Fibroblast of lung (primary cell): ENCODE measurements at places on chromosomes 4 and X.

GRCh38 chrX:2497961-2498780, 2.6 kb downstream of the DHRSX start:
- H3K27me3 ChIP-seq, result no peaks in the 10 kb centered on the region
- DNase-seq, result peak; percentile 55
- no peaks in the 10 kb centered on the region for H3K36me3 ChIP-seq
- H3K27ac ChIP-seq, result peak overlapping the region; percentile 34
- peak overlapping the region; percentile 89 for H3K4me3 ChIP-seq

DNA sequence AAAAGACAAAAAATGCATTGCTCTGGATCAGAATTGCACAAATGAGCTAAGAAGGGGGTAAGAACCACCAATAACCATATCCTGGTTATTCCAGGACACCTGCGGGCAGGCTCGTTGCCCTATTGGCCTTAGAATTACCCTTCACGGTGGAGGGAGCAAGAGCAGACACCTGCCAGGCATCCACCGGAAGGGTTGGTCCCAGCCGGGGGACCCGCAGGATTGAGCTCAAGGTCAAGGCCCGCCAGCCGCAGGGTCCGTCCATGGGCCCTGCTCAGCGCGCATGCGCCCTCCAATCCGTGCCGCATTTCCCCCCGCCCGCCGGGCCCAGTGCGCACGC, 575 bp downstream of the SLC25A6 start:
- H3K36me3 ChIP-seq, result peaks cover 30% of the 10 kb centered on the region
- DNase-seq, result no peak
- H3K4me1 ChIP-seq, result peaks cover 11% of the 10 kb centered on the region
- H3K27me3 ChIP-seq, result no peaks in the 10 kb centered on the region
- H3K27ac ChIP-seq, result peak overlapping the region; percentile 98

GRCh38 chr4:128848461-128848860, 39.0 kb downstream of the JADE1 start:
- no peak overlapping the region for H3K4me3 ChIP-seq
- DNase-seq, result no peak
- H3K27ac ChIP-seq, result no peak overlapping the region
- peaks cover 41% of the 10 kb centered on the region for H3K36me3 ChIP-seq
- peaks cover 6% of the 10 kb centered on the region for H3K4me1 ChIP-seq
- H3K27me3 ChIP-seq, result no peaks in the 10 kb centered on the region

DNA sequence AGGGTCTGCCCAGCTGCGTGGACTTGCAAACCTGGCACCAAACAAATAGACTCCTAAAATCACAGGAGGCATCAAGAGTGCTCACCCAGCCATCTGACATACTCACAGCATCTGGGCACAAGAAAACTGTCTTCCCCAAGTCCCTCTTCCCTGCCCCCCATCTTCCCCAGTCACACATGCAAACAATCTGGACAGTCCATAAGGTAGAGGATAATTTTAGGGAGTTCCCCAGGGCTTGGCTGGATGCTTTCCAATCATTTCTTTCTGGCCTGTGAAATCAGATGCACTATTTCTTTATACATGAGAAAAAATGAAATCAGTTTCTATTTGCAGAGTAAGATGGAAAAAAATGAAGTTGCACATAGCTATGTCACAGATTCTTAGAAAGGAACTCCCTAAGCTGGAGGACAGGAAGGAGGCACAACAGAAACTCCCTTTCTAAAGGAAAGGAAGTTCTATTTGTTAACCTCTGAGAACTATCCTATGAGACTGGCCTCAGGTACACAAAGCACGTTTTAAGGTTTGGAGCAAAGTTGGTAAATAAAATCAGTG, 342.3 kb downstream of the HNRNPD start:
- no peak overlapping the region for H3K4me3 ChIP-seq
- no peak for DNase-seq
- no peaks in the 10 kb centered on the region for H3K36me3 ChIP-seq
- no peaks in the 10 kb centered on the region for H3K4me1 ChIP-seq
- H3K27me3 ChIP-seq, result no peaks in the 10 kb centered on the region

DNA sequence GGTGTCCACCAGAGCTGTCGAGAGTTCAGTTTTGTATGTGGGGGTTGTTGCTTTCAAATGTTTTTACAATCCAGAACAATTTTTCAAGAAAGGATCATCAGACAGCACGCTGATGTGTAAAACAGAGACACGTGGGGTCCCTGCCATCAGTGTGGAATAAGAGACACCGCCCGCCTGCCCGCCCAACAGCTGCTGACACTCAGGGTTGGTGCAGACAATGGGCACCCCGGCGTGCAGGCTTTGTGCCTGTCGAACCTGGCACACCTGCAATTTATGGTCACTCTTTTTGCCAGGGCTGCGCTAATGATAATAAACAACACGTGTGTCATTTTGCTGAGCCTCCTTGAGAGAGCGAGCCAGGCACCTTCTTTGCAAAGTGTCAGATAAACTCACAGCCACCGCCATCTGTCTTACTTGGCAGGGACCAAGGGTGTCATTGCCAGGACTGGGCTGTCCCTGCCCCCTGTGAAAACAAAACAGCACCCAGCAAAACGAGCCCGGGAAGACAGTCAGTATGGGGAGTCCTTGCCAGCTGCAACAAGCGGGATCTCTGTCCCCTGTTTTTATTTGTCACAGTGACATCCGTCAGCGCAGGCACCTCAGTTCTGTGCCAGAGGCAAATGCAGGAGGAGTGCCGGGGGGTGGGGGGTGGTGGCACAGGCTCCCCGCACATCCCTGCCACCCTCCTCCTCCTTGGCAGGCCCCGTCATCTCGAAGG, 69.1 kb downstream of the PSAPL1 start:
- H3K27ac ChIP-seq, result no peak overlapping the region
- DNase-seq, result no peak
- no peaks in the 10 kb centered on the region for H3K4me1 ChIP-seq
- peaks cover 26% of the 10 kb centered on the region for H3K27me3 ChIP-seq

DNA sequence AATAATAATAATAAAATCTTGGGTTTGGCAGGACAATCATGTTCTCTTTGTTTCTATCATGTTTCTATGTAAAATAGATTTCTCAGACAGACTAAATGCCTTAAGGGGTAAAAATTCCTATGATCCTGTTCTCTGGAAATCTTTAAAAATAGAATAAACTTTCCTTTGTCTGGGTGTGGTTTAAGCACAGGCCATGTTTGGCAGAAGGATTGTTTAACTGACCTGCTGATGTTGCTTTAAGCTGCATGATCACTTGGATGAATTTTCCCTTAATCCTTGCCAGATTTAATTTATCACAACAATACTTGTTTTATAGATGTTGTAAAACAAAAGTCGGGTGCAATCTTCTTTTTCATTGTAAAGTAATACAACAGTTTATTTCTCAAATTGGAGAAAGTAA, 341.7 kb upstream of the FAT1 start:
- no peaks in the 10 kb centered on the region for H3K4me1 ChIP-seq
- H3K27ac ChIP-seq, result no peak overlapping the region
- H3K27me3 ChIP-seq, result no peaks in the 10 kb centered on the region
- no peak for DNase-seq

DNA sequence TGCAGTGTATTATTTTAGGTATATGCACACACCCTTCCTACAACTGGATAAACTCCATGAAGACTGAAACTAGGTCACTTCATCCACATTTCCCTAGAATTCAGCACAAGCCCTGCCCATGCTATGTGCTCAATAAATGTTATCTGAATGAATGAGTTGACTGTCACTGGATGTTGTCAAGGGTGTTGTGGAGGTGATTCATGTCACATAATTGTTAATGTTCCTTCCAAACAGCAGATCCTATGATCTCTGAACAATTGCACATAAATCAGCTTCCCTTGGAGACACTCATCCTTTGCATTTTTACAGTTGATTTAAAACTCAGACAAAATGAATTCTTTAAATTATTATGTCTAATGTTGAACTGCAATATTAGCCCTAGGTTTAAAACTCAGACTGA, 154.7 kb downstream of the TSPAN5 start:
- no peaks in the 10 kb centered on the region for H3K36me3 ChIP-seq
- H3K27ac ChIP-seq, result no peak overlapping the region
- H3K4me3 ChIP-seq, result no peak overlapping the region
- DNase-seq, result no peak
- H3K27me3 ChIP-seq, result no peaks in the 10 kb centered on the region

GRCh38 chrX:28586286-28586685, 960 bp upstream of the IL1RAPL1 start:
- no peaks in the 10 kb centered on the region for H3K4me1 ChIP-seq
- no peaks in the 10 kb centered on the region for H3K36me3 ChIP-seq
- no peaks in the 10 kb centered on the region for H3K27me3 ChIP-seq
- peak overlapping the region; percentile 53 for H3K4me3 ChIP-seq
- peak; percentile 61 for DNase-seq
- no peak overlapping the region for H3K27ac ChIP-seq

DNA sequence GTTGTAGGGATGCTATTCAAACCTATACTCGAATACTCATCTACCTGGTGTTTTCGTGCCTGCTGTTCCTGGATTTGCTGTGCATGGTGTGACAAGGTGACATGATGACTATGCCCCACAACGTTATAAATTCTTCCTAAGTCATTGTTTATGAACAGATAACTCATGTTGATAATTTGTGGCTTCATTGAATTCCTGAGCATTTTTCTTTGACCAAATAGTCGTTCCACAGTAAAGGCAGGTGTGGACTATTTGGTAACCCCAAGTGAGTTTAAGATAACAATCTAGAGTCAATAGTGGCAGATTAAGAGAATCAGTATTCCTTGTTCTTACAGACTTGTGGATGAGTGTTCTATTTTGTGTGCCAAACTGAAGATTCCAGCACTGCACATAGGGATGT, 59.9 kb downstream of the SNX25 start:
- no peak overlapping the region for H3K27ac ChIP-seq
- H3K4me1 ChIP-seq, result no peaks in the 10 kb centered on the region
- H3K27me3 ChIP-seq, result no peaks in the 10 kb centered on the region
- H3K4me3 ChIP-seq, result no peak overlapping the region

DNA sequence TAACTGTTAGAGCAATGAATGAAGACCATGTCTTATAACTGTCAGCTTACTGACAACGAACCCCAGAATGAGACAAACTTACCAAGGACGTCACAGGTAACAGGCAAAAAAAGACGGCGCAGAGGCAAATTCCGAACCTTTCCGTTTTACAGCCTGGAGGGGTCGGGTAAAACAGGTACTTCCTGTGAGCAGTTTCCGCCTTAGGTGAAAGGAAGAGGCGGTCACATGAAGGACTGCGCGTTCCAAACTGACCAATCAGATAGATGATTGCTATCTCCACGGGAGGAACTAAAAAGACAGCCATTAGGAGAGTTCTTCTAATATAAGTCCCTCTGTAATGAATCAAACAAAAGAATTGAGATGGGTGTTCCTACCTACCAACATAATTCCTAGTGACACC, at the start of gene COX7B2:
Gene COX7B2 (minus strand): TSS at position 168 of the 400 bp plus-strand sequence. CDS start 174,053 bp downstream, outside the sequence.
- H3K27ac ChIP-seq, result no peak within 1 kb of the TSS
- no peak within 1 kb of the TSS for H3K4me3 ChIP-seq
- H3K4me1 ChIP-seq, result no peaks in the 10 kb centered on the region
- no peaks in the 10 kb centered on the region for H3K36me3 ChIP-seq
- no peak for DNase-seq

GRCh38 chrX:20382082-20382481, 115.4 kb upstream of the RPS6KA3 start:
- no peaks in the 10 kb centered on the region for H3K4me1 ChIP-seq
- no peaks in the 10 kb centered on the region for H3K36me3 ChIP-seq
- no peaks in the 10 kb centered on the region for H3K27me3 ChIP-seq
- DNase-seq, result no peak
- no peak overlapping the region for H3K27ac ChIP-seq
- no peak overlapping the region for H3K4me3 ChIP-seq

- no peaks in the 10 kb centered on the region for H3K27me3 ChIP-seq
- H3K4me1 ChIP-seq, result no peaks in the 10 kb centered on the region
- no peak for DNase-seq
These were observed 78.5 kb downstream of the MSN start for GRCh38 chrX:65745992-65746391.

GRCh38 chr4:15455290-15455689, 14.4 kb upstream of the CC2D2A start:
- H3K4me1 ChIP-seq, result peaks cover 35% of the 10 kb centered on the region
- DNase-seq, result no peak
- H3K36me3 ChIP-seq, result no peaks in the 10 kb centered on the region
- no peak overlapping the region for H3K27ac ChIP-seq

GRCh38 chrX:135581496-135581895, 61.0 kb downstream of the INTS6L start:
- H3K27ac ChIP-seq, result no peak overlapping the region
- H3K27me3 ChIP-seq, result no peaks in the 10 kb centered on the region
- no peak overlapping the region for H3K4me3 ChIP-seq
- H3K36me3 ChIP-seq, result no peaks in the 10 kb centered on the region
- DNase-seq, result no peak

GRCh38 chrX:12970691-12971202, 4.2 kb upstream of the TMSB4X start:
- H3K27ac ChIP-seq, result peak overlapping the region; percentile 27
- H3K4me3 ChIP-seq, result no peak overlapping the region
- H3K4me1 ChIP-seq, result no peaks in the 10 kb centered on the region
- peaks cover 2% of the 10 kb centered on the region for H3K36me3 ChIP-seq
- peak; percentile 68 for DNase-seq

GRCh38 chrX:125895518-125895917, 270.6 kb downstream of the DCAF12L2 start:
- H3K36me3 ChIP-seq, result no peaks in the 10 kb centered on the region
- H3K4me1 ChIP-seq, result no peaks in the 10 kb centered on the region
- no peaks in the 10 kb centered on the region for H3K27me3 ChIP-seq
- no peak overlapping the region for H3K4me3 ChIP-seq

DNA sequence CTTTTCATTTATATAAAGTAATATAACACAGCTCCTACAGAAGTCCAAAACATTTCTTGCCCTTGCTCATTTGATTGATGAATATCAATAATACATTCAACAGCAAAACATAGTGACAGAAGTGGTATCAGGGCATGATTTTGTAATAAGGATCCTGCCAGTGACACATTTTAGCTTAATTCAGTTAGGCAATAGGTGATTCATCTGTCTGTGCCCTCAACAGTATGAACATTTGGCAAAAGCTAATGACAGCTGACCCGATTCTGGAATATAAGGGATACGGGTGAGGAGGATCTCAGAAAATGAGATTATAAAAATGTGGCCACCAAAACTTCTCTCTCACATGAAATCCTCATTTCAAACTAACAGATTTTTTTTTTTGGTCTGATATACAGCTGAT, 294.0 kb downstream of the CAMK2D start:
- H3K4me1 ChIP-seq, result peaks cover 19% of the 10 kb centered on the region
- no peaks in the 10 kb centered on the region for H3K27me3 ChIP-seq

- no peaks in the 10 kb centered on the region for H3K27me3 ChIP-seq
- H3K4me1 ChIP-seq, result no peaks in the 10 kb centered on the region
- no peak overlapping the region for H3K27ac ChIP-seq
- no peaks in the 10 kb centered on the region for H3K36me3 ChIP-seq
- no peak for DNase-seq
These were observed 118.6 kb upstream of the MXRA5 start for GRCh38 chrX:3465017-3465416.

- no peaks in the 10 kb centered on the region for H3K27me3 ChIP-seq
- no peaks in the 10 kb centered on the region for H3K4me1 ChIP-seq
- H3K36me3 ChIP-seq, result no peaks in the 10 kb centered on the region
- DNase-seq, result peak; percentile 64
These were observed 8.1 kb upstream of the LINC00632 start for GRCh38 chrX:140701480-140701879.
